ENCODE measurements at places on chromosomes 1 and 21.

DNA sequence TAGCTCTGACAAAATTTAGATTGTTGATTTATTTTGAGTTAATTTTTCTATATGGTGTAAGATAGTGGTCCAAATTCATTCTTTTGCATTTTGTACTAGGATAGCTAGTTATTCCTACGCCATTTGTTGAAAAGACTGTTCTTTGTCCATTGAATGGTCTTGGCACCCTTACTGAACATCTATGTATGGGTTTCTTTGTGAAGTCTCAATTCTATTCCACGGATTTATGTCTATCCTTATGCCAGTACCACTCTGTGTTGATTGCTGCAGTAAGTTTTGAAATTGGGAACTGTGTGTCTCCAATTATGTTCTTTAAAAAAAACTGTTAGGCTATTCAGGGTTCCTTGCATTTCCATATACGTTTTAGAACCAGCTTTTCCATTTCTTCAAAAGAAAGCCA is 145.7 kb downstream of the ZNF644 start:
- no peak for DNase-seq

DNA sequence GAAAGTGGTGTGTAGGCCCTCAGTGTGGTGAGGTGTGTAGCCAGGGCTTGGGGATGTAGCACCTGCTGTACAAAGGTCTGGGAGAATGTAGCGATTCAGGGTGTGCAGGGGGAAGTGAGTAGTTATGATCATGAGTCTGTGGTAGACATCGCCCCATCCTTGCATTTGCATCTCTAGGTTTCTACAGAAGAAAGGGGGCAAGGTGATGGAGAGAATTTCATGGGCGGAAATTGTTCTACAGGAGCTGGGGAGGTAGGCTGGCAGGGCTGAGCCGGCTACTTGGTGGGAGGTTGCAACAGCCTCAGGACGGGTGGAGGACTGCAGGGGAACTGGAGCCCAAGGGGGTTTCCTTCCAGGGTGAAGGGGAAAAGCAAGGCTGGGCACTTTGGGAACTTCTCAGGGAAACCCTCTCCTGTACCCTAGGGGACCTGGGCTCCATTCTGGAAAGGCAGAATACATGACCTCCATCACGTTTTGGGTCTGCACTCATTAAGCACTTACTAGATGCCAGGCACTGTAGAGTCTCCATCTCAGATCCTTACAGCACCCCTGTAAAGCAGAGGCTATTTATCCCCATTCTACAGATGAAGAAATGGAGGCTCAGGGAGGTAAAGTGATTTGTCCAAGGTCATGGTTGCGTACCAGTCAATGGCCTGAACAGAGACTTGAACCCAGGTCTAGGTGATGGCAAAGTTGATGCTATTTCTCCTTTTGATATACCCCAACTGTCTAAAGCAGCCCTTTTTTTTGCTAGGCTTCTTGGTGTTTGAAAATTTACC is 14.5 kb upstream of the TNFRSF1B start:
- no peak for DNase-seq

DNA sequence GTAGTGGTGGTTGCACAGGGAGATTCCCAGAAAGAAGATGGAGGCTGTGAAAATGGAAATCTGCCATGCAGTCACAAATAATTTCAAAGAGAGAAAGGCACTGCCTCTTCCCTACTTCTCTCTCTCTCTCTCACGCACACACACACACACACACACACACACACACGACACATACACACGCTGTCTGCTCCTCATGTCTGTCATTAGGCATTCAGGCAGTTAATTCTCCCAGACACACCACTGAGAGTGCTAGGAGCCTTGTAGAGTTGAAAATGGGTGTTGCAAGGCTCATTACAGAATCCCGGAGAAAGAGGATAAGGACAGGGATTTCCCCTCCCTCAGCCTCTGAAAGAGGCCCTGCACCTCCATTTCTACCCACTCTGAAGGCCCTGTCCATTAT is 47.8 kb upstream of the LRRN2 start:
- no peak for DNase-seq

DNA sequence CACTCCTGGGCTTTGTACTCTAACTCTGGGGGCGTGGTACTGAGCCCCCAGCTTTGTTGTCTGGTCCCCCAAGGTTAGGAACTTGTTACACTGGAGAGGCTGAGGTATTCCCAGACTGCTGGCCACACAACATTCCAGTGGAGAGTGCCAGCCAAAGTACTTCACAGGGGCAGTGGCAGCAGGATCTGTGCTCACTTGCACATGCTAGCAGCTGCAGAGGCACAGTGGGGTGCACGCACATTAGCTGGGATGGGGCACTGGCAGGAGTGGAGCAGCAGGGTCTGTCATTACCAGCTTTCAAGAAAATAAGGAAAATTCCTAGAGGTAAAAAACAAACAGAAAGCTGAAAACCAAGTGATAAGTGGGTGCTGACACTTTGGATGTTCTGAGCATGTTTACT is 31.0 kb downstream of the ZNF691 start:
- no peak for DNase-seq

DNA sequence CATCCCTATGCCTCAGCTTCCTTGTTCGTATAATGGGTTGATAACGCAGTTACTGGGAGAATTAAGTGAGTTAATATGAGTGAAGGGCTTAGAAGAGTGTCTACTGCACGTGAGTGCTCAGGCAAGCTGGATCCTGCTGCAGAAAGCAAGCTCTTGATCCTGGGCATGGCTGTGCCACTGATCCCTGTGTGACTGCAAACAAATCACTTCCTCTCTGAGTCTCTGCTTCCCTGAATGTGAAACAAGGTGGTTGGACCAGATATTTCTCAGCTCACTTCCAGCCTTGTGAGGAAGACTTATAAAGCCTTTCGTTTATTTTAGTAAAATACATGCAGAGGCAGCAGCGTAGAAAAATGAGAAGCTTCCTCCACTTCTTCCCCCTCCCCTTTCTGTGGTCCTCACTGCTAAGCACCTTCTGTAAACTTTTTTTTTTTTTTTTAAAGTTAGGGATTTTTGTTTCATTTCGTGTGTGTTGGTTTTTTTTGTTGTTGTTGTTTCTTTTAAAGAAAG is 13.8 kb downstream of the PSEN2 start:
- DNase-seq, result no peak

DNA sequence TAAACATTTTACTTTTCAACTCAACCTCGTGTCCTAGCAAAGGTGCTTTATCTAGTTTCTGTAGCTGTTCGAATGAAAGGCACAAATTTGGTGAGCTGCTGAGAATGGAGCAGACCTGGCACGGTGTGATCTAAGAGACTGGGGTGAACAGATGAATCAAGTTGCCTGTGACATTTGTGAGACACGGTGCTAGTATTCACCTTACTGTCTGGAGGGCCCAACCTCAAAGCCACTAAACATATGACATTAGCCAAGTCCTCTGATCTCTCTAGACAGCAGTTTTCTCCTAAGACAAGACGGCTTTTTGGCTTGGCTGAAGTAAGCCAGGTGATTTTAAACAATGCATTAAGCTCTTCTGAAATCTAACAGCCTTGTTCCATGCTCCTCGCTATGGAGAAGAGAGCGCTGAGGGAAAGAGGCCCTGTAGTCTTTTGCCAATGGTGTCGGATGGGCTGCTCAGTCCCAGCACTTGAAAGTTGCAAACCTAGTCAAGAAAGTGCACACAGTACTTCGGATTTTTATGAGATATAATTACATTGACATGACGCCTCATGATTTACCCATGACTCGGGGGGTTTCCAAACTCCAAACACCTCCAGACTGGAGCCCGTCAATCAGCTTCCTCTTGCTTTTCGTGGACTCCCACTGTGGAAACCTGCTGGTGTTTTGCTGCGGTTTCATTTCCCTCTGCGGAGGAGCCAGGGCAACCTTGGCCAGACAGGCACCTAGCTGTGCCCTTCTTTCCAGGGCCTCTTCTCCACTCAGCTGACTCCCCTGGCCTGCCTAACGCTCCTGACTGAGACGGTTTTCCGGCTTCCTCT is 794 bp upstream of the TOR3A start:
- no peak for DNase-seq

GRCh38 chr1:241330619-241331327 is 26.2 kb downstream of the RGS7 start:
- DNase-seq, result no peak

DNA sequence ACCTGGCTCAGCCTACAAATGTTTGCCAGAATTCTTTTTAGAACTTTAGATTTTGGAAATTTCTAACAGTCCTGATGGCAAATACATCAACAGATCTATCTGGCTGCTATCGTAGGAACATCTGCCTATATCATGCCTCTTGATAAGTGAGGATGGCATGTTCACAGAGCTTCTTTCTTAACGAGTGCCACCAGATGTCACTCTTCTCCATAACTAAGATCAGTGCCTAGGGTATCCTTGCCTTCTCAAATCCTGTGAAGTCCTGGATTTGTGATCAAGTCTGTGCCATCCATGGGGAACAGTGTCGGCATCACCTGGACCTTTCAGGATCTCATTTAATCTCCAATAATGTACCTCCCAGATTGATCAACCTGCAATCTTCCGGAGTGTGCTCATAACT is 36.5 kb upstream of the CD5L start:
- DNase-seq, result no peak

DNA sequence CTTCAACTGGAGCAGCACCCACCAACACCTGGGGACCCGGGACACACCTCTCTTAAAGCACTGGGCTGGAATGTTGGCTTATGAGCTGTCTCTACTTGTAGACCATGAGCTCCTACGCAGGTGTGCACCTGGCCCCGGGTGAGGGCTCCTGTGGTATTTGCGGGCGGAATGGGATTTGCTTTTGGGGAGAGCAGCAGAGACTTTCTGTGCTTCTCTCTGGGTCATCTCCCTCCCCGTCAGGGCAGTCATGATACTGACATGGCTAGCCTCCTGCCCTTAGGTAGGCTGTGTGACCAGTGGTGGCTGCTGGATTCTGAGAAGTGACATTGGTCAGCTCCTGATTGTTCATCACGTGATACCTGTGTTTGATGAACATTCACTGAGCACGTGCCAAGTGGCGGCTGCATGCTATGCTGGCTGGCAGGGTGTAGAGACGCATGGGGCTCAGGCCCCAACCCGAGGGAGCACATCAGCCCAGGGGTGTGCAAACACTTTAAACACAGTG is 9.0 kb upstream of the ZBTB21 start:
- no peak for DNase-seq

DNA sequence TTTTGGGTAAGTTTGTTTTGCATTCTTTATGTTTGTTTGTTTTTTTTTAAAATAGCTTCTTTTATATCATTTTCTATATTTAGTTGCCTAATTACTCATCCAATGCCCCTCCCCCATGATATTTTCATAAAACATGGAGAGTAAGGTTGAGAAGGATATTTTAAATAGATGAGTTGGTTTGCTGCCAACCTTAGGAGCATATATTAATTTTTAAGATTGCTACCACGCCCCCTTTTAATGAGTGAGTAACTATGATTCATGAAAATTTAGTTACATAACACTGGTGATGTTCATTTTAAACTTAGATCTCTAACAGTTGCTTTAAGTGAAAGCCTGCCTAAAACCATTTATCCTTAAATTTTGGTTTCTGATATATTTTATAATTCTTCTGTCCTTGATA is 18.7 kb downstream of the TMEM50A start:
- DNase-seq, result no peak

- DNase-seq, result peak; percentile 61
These were observed 6.6 kb upstream of the ETV3L start for GRCh38 chr1:157105988-157106812.

GRCh38 chr21:37000381-37000780 is 6.1 kb upstream of the RIPPLY3 start:
- no peak for DNase-seq

- no peak for DNase-seq
These were observed 148.6 kb downstream of the HUNK start for GRCh38 chr21:32021319-32021994.

- DNase-seq, result no peak
These were observed 10.2 kb downstream of the SH3BP5L start for GRCh38 chr1:248815407-248816034.

- DNase-seq, result no peak
These were observed 29.9 kb upstream of the DDAH1 start for GRCh38 chr1:85494904-85495266.

DNA sequence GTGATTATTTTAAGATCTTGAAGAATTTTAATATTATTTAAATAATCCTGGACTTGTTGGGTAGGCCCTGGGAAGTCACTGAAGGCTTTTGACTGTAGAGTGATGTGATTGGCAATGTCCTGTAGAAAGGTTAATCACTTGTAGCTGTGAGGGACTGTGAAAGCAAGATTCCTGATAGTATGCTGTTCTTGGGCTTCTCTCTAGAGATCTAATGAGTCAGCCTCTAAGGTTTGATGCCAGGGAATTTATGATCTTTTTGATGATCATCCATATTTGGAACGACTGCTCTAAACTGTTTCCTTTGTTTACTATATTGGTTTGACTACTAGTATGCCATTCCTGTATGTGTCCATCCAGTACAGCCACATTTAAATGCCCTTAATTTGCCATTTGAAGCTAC is 56.5 kb downstream of the CAMSAP2 start:
- DNase-seq, result no peak

DNA sequence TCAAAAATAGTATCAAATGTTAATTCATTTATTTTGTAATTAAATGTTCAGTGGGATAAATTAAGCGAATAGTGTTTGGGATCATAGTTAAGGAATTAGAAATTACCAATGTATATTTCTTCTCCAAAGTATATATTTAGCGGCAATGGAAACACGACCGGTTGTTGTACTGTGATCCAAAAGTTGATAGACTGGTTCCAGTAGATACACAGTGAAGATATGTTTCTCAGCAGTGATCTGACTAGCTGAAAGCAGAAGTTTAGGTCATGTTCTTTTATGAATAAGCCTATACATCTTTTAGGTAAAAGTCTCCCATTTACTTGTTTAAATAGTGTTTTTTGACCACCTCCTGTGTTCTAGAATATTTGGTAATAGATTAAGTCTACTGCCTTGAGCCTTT is 8.8 kb downstream of the USP16 start:
- DNase-seq, result no peak

DNA sequence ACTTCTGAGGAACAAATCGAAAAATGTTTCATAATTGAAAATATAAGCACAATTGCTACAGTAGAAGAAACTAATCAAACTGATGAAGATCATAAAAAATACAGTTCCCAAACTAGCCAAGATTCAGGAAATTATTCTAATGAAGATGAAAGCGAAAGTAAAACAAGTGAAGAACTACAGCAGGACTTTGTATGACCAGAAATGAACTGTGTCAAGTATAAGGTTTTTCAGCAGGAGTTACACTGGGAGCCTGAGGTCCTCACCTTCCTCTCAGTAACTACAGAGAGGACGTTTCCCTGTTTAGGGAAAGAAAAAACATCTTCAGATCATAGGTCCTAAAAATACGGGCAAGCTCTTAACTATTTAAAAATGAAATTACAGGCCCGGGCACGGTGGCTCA is 30.6 kb downstream of the IFNAR1 start:
- no peak for DNase-seq

DNA sequence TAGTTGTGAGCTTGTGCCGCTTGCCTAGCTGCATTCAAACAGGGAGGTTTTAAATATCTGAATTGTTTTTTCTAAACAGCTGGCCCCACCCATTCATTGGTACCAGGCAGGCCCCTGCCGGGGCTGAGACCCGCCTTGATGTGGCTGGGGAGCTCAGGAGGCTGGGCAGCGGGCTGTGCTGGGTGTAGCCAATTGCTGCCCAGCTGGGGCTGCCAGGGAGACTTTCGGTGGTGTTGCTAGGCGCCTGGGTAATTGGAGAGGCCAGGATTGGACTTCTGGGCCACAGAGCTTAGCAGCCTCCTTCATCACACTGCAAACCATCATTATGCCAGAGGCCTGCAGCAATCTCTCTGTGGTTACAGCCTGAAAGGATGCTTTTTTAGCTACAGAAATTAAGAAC is 12.2 kb downstream of the RHBDL2 start:
- no peak for DNase-seq
